ENCODE measurements at places on chromosomes 16 and 17. TPM values are rescaled to one million over a fixed set of nuclear protein-coding genes. Genes with fewer than 3 reads are reported as not detected.

DNA sequence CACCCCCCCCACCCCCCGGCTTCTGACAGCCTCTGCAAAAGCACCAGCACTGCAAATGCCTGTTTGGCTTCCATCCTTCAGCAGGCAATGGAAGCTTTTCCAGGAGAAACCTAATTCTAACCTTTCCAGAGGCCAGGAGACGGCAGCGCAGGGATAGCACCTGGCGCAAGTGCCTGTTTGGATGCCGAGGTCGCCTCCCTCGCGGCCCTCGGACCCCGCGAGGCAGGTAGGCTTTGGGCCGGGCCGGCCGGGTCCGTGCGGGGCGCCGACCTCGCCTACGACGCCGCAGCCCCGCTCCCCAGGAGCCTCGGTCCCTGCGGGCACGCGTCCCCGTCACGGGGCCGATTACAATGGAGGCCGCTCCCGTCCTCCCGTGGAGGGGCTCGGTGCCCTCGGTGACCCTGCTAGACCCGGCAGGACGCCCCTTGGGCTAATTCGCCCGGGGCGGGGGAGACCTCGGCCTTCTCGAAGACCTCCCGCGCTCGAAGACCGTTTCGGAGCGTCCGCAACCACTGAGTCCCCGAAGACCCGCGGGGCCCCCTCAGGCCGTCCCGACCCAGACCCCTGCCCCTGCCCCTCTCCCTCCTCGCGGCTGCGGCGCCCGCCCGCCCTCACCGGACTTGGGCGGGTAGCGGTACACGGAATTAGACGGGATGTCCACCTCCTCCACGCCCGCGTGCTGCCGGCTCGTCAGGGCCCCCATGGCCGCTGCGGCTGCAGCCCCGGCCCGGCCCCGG lies 587 bp downstream of the RNF157 start:
- DNase-seq, result no peak

DNA sequence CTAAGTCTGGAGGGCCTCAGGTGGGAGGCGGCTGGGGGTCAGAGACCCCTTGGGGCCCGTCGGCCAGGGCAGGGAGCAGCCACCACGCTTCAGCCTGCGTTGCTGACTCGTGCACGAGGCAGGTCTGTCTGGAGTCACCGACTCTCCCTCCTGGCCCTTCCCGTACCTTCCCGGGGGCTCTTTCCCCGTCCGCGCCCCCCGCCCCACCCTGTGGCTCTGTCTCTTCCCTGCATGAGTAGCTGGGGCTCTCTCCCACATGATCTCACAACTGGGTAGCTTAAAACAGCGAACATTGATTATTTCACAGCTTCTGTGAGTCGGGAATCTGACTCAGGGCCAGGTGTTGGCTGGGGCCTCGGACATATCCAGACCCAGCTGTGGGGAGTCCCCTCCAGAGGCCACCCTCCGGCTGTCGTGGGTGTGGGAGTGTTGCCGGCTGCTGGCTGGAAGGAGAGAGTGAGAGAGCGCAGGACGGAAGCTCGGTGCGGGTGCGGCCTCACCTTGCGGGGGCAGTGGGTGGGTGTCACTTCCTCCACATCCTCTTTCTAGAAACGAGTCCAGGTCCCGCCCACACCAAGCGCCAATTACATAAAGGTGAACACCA lies 17.3 kb downstream of the BAHCC1 start:
- no peak for DNase-seq

DNA sequence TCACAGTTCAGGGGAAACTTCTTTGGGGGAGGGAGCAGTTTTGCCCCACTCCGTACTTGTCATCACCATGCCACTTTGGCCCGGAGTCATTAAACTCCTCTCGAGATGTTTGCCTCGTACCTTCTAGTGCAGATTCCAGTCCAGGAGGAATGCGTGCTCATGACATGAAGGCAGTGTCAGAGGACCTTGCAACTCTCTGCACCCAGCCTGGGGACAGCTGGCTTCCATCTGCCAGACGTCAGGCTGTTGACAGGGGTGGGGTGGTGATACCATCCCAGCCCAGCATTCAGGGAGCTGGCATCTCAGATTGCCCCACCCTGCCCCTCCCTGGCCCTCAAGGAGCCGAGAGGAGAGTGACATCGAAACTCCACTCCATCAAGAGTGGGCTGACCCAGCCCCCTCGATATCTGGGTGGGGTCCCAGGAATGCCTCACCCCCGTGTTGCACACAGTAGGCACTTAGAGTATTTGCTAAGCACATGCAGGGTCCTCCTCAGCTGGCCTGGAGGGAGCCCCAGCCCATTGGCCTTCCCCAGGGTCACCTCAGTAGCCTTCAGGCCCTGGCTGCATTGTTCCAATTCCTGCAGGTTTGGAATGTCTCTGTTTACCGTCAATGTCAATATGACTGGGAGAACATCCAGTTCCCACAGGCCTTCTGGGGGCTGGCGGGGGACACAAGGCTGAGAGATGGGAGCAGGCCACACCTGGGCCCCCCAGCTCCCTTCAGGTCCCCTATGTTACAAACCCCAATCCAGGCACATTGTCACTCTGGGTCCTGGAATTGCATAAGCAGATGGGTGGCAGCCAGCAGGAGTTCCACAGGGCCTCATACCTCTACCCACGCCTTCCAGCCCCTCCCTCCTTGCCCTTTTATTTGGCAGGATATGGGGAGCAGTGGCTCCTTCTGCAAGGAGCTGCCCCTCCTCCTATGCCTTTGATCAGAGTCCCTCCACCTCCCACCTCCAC lies 21.3 kb upstream of the EMP2 start:
- peak; percentile 78 for DNase-seq

GRCh38 chr16:68374961-68375660 lies 64.3 kb downstream of the PRMT7 start:
- no peak for DNase-seq

GRCh38 chr17:37802061-37802595 lies 57.3 kb upstream of the HNF1B start:
- no peak for DNase-seq

GRCh38 chr16:84498223-84498610 lies 6.2 kb downstream of the MEAK7 start:
- DNase-seq, result no peak

The TMEM238L gene
- total RNA-seq, result 89.7 TPM

The PRSS53 gene
- total RNA-seq, result 1.1 TPM

GRCh38 chr17:66135219-66135618 lies 56.7 kb downstream of the CEP112 start:
- no peak for DNase-seq

- DNase-seq, result no peak
Measured at GRCh38 chr16:89904606-89905510, 13.8 kb upstream of the MC1R start.

DNA sequence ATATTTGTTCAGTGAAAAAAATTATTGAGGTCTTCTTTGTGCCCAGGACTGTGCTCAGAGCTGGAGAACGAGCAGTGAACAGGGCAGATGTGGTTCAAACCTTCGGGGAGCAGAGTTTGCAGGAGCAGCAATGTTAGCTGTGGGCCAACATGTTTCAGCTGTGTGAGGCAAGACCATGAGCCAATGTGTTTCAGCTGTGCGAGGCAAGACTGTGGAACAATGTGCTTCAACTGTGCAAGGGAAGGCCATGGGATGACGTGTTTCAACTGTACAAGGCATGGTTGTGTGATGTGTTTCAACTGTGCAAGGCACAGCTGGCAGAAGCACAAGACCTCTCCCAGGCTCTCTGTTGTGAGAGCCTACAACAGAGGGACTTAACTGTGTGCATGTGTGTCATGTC lies 35.2 kb upstream of the SDK2 start:
- no peak for DNase-seq

The CSH2 gene
- total RNA-seq, result not detected

Measured in left colon (tissue), 2 donors.